ENCODE measurements at places on chromosomes 13 and 19.

DNA sequence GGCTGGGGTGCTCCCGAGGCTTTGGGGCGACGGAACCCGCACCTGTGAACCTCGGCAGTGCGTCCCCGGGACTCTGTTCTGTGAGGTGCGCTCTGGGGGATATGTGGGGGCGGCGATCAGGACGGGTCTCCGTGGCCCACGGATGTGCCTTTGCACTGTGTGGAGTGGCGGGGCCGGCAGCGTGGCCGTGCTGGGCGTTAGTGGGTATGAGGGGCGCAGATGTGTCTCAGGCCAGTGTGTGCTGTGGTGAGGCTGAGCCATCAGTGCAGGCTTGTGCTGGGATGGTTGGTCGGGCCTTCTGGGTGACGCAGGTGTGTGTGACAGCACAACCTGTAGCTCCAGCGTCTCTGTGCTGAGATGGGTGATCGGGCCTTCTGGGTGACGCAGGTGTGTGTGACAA lies 16.9 kb downstream of the ZNF331 start:
- no peak for DNase-seq

DNA sequence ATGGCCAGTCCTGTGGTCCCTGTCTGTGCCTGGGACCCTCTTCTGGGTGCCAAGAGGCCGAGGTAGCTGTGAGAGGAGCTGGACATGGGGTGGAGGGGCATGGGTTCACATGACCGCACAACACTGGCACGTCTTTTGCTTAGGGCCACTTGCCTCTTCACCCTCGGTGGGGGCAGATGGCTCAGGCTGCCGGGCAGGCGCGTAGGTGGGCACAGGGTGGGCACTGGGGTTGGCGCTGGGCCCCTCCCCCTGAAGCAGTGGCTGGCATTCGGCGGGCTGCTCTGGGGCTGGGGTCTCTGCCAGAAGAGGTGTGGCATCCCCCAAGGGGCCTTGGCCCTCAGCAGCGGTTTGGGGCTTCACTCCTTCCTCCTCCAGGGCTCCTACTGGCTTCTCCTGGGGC lies 8.4 kb downstream of the PALM3 start:
- no peak for DNase-seq

DNA sequence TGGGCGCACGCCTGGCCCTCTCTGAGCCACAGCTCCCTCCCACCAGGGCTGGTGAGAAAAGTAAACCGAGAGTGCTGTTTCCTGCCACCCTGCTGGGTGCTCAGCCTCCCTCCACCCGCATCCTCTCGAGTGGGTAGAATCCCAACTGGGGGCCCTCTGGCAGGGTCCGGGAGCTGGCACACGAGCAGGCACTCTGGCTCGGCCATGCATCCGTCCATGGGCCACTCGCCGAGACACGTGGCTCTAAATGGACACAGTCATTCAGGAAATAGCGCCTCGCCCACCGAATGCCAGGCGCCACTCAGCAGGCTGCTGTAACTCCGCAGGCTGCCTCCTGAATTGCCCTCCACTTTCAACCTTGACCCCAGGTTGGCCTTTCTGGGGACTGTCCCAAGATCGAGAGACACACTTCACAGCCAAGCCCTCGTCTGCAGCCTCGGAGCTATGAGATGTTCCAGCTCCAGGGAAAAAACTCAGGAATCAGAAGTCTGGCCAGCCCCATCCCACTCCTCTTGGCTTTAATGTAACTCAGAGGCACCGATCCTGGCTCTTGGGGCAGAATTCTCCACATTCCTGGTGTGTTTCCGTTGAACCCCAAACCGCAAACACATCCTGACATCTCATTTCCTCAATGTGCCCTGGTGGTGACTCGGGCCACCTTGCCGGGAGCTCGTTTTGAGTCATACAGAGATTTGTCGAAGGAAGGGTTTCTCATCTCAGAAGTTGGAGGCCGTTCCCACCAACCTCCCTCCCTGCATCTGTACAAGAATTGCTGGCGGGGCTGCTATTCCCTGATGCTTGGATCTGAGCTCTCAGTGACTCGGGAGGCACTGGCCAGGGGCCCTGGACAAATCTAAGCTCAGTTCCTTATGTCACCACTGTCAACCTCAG lies 14.1 kb downstream of the KLF2 start:
- no peak for DNase-seq

DNA sequence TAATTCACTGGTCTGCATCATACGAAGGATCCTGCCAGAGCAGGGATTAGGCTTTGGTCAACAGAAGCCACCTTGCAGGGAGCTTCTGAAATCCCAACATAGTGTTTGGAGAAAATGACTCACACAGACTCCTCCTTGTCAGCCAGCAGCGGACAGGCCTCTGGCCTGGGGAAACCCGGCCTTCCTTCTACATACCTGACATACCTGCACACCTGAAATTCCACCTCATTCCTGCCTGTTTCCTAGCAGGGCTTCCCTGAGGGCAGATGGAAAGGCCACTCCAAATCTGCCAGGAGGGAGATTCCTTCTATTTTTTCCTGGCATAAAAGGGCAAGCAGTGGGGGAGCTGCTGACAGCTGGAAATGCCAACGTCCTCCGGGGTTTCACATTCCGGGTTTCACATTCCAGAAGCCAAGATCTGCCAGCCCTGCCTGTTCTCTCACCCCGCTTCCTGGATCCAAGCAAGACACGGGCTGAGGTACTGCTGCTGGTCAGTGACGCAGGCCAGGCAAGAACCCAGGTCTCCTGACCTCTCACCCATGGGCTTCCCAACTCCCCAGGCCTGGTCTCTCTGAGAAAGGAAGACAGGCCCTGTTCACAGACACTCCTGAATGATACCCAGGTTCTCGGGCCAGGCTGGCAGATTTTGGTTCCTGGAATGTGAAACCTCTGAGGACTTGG lies 18.2 kb upstream of the IGFL1 start:
- DNase-seq, result no peak

DNA sequence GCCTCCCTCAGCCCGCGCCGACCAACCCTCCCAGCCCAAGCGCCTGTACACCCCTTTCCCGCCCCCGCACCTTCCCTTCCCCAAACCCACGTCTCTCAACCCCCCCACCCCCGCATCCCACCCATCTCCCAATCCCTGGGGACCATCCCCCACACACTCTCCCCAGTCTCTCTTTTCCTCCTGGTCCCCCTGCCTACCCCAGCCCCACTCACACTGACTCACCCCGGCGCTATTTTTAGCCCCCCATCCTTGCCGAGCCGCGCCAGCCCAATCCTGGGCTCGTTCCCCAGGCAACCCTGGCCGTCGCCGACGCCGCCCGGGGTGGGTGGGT lies 11.7 kb downstream of the CIC start:
- DNase-seq, result no peak

DNA sequence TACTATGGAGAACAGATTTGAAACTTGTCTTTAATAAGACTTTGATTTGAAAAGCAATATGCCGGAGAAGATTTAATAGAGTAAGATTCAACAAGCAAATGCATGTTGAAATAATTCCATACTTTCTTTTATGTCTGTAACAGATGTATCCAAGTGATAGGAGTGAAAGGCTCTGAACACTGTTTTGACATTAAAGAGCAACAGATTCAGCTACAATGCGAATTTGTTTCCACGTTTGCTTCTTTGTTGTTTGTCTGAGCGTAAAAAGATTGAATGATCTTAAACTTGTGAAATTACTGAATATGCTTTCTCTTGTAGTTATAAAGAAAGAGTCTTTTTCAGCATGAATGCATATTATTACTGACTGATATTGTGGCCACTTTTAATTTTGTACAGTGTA lies 2612.9 kb downstream of the PCDH9 start:
- DNase-seq, result no peak

DNA sequence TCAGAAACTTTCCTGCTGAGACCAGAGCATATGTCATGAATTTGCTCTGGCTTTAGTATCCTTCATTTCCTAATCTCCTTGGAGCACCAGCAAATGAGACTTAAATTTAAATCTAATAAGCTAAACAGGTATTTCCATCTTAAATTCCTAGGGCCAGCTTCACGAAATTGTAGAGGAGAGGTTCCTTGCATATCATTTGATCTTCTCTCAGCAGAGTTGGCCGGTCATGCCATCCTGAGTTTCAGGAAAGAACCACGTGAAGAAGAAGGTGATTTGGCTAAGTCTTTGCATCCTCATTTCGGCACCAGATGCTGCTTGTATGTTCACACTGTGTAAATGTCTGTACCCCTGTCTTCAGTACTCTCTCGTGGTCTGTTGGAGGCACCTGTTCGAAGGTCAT lies 370.4 kb upstream of the NBEA start:
- DNase-seq, result no peak

DNA sequence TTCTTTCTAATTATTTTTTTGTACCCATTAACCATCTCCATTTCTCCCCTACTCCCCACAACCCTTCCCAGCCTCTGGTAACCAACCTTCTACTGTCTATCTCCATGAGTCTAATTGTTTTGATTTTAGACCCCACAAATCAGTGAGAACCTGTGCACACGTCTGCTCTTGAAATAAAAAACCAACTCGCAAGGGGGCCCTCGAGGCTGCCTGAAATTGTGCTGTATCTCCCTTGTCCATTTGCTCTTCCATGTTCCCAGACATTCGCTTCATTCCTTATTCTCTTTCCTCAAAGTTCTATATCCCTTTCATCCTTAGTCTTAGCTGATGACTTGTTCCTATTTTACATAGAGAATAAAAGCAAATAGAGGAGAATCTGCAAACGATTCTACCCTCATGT lies 95.0 kb downstream of the GPC5 start:
- DNase-seq, result no peak

GRCh38 chr13:24910502-24911132 lies 146.6 kb downstream of the RNF17 start:
- no peak for DNase-seq

DNA sequence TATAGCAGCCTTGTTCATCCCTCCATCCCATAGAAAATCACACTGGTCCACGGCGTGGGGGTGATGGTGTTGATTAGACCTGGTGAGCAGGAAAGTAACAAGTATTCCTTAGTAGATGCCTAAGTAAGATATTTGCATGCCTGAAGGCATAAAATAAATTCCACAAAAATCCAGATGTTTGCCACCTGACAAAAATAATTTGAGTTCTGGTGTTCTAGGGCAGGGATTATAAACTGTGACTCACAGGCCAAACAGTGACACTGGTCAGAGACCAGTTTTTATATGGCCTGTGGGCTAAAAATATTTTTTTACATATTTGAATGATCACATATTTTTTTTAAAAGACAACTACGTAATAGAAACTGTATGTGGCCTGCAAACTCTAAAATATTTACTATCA lies 310.7 kb downstream of the RFC3 start:
- DNase-seq, result no peak

- no peak for DNase-seq
Observed at GRCh38 chr19:32233885-32234284, 111.5 kb upstream of the ZNF507 start.

- no peak for DNase-seq
Observed at GRCh38 chr19:16542910-16543472, 754 bp upstream of the CHERP start.

- no peak for DNase-seq
Observed at GRCh38 chr13:35954207-35954560, 177.0 kb downstream of the DCLK1 start.

GRCh38 chr13:106296723-106297122 lies 238.7 kb downstream of the EFNB2 start:
- DNase-seq, result no peak

GRCh38 chr13:21333186-21333585 lies 125.9 kb downstream of the ZDHHC20 start:
- DNase-seq, result no peak

DNA sequence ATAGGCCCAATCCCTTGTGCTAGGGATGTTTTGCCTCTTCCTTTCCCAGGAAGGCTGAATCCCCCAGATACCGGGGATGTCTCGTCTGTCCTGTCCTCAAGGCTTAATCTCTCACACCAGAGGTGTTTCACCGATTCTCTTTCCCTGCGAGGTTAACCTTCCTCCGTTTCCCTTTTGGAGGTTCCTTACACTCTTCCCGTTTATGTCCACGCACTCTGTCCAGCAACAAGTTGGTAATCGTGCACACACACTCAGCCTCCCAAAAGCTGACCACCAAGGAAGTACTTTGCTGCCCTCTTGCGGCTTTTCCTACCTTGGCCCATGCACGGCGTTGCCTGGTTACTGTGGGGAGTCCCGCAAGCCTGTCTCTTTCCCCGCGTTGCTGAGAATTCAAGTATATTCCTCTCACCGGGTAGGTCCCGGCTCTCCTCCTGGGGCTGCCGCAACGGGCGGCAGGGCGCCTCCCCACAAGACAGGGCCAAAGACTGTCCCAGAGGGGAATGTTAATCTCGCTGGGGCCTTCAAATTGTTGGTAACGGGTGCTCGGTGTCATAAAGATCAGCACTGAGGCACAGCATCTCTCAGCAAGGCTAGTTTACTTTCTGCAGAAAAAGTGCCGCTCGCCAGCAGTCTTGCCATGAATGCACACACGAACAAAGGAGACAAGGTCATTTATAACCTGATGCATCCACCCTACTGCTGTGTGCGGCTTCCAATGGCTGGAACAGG lies 36.7 kb upstream of the CD177 start:
- no peak for DNase-seq

- DNase-seq, result no peak
Observed at GRCh38 chr19:47430041-47430802, 10.9 kb upstream of the MEIS3 start.

- DNase-seq, result no peak
Observed at GRCh38 chr13:59733744-59734143, 430.0 kb downstream of the DIAPH3 start.

DNA sequence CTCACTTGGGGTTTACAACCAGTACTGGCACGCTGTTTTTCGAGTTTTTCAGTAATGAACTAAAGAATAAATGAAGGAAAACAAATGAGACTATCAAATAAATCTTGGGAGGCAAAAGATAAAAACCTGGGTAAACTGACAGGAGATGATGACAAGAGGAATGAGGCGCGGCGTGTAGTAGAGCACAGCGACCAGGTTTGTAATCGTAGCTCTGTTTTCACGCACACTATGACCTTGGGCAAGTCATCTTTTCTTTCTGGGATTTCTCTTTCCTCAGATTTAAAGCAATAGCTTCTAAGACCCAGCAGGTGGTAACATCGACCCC lies 419 bp downstream of the MRPS31 start:
- DNase-seq, result no peak

Data from esophagus squamous epithelium (tissue), 5 donors.